NCI-H1092 treated with DMSO at 0.1 percent for 48 hours (cell line): ENCODE measurements at places on chromosomes 2 and 18.

DNA sequence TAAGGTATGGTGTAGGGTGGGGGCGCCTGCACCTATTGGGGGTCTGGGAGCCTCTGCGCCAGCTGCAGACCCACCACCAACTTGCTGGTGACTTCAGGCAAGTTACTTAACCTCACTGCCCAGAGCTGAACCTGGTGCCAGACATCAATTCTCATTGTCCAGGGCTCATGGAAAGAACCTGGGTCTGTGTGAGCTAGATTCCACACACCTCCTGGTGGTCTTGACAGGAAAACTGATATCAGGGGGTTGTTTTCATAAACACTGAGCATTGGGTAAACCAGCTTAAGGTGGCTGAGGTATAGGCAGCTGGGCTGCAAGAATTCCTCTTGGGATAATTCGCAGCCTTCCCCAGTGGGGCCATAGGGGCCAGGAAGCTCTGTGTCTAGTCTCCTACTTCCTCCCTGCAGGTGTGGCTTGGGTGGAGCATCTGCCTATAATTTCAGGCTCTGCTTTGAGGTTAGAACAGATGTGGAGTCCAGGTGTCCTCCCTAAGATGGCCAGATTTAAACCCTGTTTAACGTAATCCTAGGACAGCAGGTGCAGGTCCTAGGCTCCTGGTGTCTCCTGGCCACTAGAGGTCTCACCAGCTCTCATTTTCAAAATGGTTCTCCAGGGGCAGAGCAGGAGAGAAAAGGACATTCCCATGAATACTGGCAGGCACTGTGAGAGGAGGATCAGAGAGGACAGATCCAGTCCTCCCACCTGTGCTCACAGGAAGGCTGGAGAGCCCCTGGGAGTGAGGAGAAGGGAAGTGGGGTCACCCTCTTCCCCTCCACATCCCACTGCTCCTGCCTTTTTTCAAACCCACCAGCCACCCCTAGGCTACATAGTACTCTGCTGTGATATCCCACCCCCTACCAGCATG is 100.4 kb upstream of the SMAD2 start:
- peak; percentile 82 for DNase-seq

DNA sequence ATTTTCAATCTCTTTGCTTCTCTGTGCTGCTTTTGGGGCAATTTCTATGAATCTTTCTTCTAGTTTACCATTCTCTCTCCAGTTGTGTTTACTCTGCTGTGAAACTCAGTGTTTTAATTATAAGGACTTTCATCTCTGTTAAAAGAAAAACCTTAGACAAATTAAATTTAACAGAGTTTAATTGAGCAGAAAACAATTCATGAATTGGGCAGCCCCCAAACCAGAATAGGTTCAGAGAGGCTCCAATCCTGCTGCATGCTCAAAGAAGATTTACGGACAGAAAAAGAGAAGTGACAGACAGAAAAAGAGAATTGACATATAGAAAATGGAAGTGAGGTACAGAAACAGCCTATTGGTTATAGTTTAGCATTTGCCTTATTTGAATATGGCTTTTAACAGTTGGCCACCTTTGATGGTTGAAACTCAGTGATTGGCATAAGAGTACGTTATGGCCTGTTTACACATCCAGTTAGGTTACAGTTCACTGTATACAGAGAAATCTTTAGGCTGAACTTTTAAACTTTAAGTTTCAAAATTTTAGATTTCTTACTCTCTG is 120.4 kb downstream of the RNF152 start:
- DNase-seq = no peak

DNA sequence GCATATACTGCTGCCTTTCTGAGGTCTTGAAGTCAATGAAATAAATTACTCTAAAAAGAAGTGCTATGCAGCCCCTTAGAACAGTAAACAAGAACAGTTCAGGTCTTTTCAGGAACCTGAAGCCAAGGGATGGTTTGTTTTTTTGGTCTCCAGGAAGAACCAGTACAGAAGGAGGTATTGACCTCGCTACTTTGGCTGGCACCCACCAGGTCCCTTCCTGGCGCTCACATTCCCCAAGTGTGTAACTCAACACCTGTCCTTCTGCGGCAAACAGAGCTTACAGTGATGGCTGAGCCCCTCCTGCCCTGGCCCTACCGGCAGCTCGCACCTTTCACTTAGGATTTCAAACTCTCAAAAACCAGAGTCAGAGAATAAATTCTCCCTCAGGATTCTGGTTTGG is 51.9 kb downstream of the SETBP1 start:
- peak; percentile 38 for DNase-seq

GRCh38 chr2:146506851-146507250 is 1338.0 kb upstream of the ACVR2A start:
- DNase-seq = no peak

- no peak for DNase-seq
These were observed 50.0 kb downstream of the HDLBP start for GRCh38 chr2:241265506-241265905.

GRCh38 chr2:240644171-240644651 is 18.9 kb downstream of the GPR35 start:
- no peak for DNase-seq

DNA sequence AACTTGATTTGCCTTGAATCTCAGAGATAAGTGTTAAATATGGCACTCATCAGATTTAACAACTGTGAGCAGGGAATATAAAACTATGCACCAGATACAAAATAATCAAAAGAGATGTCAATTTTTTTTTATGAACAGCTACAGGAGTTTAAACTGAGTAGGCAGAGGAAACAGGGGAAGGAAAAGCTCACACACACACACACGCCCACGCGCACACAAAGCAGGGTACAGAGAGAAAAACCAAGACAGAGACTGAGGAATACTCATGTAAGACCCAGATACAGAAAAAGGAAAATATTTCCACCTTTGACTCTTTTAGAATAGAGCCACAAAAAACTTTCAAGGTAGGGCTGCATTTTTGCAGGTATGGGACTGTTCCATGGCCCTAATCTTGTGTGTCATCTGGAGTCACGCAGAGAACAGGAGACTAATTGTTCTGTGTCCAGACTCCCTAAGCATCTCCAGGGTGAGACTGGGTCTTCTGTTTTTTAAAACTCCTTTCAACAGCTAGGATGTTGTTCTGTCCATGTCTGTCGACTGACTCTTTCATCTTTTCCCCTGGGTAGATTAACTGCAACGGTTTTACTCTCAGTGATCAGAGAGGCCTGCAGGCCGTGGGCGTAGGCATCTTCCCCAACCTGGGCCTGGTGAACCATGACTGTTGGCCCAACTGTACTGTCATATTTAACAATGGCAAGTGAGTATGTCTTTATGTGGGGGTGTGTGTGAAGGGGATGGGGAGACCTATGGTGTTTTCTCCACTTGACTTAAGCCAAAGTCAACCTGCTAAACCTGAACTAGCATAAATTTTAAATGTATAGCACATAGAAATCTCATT is 23.0 kb downstream of the SMYD1 start:
- no peak for DNase-seq

DNA sequence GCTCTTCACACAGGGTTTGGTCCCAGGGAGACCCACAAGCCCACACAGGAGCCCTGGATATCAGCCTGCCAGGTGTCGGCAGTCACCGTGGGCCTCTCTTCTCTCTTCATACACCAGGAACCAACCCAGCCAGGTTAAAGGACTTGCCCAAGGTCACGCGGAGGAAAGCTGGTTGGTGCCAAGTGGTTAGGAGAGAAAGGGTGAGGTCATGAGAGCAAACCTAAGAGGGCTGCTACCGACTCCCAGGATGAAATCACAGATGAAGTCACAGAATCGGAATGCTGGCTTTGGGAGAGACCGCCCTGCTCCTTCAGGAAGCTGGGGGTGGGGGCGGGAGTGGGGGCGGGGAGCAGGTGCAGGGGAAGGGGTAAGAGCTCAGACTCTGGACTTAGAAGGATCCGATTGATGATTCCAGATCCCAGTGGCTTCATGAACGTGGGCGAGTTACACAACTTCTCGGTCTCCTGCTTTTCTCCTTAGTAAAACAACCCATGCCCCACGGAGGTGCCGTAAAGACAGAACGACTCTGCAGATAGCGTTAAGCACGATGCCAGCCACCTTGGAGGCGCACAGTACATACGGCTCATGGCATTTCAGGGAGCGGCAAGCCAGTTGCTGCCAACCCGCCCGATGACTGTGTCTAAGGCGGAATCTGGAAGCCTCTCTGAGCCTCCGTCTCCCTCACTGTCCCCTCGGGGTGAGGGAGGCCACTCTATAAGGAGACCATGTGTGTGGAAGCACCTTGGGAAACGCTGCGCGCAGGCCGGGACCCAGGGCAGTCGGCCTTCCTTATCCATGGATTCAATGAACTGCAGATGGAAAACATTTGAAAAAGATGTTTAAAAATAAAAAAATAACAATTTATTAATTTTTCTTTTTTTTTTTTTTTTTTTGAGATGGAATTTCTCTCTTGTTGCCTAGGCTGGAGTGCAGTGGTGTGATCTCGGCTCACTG is 23.0 kb upstream of the TAF1B start:
- DNase-seq = no peak

GRCh38 chr2:189557373-189557772 is 23.2 kb downstream of the SLC40A1 start:
- DNase-seq = no peak

DNA sequence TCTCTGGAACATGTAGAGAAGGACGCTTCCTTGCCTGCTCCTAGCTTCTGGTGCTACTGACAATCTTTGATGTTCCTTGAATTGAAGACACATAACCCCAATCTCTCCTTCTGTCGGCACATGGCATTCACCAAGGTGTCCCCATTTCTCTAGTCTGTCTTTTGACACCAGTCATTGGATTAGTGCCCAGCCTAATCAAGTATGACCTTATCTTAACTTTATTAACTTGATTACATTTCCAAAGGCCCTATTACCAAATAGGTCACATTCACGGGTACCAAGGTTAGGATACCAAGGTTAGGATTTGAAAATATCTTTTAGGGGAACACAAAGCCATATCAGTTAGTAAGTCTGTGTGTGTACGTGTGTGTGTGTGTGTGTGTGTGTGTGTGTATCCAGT is 377.9 kb downstream of the CMPK2 start:
- DNase-seq = no peak

GRCh38 chr2:143468341-143468888 is 339.2 kb downstream of the ARHGAP15 start:
- no peak for DNase-seq

DNA sequence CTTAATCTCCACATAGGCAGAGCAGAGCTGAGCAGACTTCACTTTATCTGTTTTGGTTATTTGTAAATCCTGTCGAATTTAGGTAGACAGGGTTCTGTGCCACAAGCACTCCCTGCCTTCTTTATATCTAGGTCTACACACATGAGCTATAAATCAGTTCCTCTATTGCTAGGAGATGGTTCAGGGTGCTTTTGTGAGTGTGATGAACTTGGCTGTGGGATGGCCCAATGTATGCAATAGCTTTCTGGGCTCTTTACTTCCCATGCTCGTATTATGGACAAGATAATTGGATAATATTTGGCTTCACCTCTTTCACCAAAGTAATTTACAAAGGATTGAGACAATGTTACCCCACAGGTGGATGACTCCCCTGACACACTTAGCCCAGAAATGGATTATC is 72.2 kb downstream of the PLB1 start:
- DNase-seq = no peak

GRCh38 chr2:66024391-66024790 is 410.5 kb upstream of the MEIS1 start:
- no peak for DNase-seq

DNA sequence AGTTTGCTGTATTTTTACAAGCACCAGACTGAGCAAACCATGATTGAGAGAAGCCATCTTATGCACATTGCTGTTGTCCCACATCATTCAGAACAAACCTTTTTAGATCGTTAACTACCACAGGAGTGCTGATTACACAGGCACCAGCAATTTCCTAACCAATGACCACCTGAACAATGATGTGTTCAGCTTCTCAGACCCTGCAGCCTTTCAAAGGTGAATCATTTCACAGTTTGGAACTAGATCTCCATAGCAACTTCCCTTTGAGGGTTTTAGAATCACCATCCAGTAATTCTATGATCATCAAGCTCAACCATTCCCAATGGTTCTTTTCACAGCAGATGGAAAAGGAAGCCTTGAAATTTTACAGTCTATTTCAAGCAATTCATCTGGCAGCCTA is 71.4 kb downstream of the OLA1 start:
- DNase-seq = peak; percentile 19

GRCh38 chr18:64714086-64714485 is 565.2 kb upstream of the LINC00305 start:
- DNase-seq = no peak

DNA sequence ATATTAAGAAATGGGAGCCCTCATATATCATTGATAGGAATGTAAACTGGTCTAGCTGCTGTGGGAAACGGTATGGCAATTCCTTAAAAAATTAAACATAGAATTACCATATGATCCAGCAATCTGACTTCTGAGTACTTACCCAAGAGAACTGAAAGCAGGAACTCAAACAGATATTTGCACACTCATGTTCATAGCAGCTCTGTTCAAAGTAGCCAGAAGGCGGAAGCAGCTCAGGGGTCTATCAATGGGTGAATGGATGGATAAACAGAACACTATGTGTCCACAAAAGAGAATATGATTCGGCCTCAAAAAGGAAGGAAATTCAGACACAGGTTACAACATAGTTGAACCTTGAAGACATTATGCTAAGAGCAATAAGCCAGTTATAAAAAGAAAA is 135.7 kb upstream of the NDUFV2 start:
- no peak for DNase-seq

- no peak for DNase-seq
These were observed 520.1 kb upstream of the RAB6C start for GRCh38 chr2:129459200-129459876.

- no peak for DNase-seq
These were observed 97.9 kb upstream of the SOX11 start for GRCh38 chr2:5594249-5594695.

DNA sequence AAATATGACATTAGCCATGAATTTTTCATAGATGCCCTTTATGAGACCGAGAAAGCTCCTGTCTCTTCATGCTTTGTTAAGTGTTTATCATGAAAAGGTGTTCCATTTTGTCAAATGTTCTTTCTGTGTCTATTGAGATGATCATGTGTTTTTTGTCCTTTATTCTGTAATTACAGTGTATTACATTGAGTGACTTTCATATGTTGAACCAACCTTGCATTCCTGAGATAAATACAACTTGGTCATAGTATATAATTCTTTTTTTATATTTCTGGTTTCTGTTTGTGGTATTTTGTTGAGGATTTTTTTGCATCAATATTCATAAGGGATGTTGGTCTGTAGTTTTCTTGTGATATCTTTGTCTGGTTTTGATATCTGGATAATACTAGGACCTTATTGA is 52.9 kb upstream of the HPCAL1 start:
- no peak for DNase-seq

GRCh38 chr2:36351736-36352349 is 3.7 kb upstream of the CRIM1 start:
- peak; percentile 23 for DNase-seq

DNA sequence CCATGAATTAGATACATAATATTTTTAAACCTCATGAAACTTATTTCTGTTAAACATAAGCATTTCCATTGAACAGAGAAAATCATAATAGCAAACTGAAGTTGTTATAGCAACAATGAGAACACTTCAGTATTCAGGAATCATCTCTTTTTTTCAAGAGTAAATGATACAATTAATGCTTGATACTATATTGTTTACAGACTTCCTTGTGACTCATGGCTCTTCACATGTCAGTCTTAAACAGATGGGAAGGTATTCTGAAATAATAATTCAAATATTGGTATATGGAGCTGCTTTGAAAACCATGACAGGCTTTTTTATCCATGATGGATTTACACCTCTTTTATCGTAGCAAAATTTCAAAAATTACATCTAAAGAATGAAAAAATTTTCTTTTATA is 226.5 kb upstream of the RBMS1 start:
- DNase-seq = no peak
